B cell (primary cell): ENCODE measurements at places on chromosomes 7 and 10.

DNA sequence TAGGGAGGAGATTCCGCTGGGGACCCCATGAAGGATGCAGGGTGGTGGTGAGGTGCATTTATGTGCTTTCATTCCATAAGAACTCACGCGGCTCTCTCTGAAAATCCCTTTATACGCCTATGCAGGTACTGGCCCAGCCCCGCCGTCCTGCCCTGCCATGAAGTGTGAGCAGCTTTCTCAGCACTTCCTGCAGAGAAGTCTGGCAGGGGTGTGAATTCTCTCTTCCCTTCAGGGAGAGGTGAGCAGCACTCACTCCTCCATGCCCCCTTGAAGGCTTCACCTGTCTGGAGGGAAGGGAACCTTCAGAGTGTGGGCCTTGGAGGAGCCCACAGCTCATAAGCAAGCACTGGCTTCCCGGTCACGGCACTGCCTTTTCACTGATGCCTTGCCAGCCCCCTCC lies 34.0 kb downstream of the PPP2R2D start:
- DNase-seq = no peak

GRCh38 chr7:99050971-99051370 lies 92.9 kb downstream of the SMURF1 start:
- no peak for DNase-seq

DNA sequence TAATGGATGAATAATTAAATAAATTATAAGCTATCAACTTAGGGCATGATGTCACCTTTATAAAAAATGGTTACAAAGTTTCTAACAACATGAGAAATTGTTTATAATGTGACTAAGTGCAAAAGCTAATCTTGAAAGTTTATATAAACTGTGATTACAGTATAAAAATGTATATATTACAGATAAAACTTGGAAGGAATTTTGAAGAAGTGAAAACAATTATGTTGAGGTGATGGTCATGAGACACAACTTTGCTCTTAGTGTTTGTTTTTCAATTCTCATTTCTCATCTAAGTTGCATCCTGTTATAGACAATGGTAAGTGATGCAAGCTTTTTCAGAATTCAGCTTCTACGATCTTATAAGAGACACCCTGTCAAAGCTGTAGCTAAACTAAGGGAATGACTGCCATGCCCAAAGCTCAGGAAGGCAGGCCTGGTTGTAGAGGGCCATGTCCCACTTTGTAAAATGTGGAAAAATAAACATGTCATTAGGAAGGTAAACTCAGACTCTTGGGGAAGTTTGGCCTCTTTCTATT lies 23.9 kb downstream of the MACC1 start:
- DNase-seq = peak; percentile 41

GRCh38 chr10:29702273-29703164 lies 67.7 kb upstream of the SVIL start:
- DNase-seq = no peak

GRCh38 chr7:7870555-7870954 lies 98.0 kb upstream of the GLCCI1 start:
- no peak for DNase-seq

DNA sequence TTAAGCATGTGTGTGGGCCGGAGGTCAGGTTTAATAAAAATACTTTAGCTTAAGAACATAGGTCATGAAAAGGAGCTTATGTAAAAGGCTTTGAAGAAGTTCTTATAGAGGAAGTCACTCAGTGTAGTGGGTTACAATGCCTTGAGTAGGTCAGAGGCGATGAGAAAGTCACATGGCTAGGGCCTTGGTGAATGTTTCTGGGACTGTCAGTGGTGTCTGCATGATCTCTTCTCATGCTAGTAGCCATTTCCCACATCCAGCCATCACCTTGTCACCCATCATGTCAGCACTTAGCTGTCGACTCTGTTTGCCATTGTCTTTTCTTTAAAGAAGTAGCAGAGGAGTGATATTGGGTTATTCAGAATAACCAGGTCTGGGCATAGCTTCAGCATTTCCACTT lies 236.6 kb downstream of the CDK14 start:
- DNase-seq = no peak

- no peak for DNase-seq
Measured at GRCh38 chr10:43922335-43923280, 273.9 kb upstream of the ZNF32 start.

- no peak for DNase-seq
Measured at GRCh38 chr10:100347568-100348195, 649 bp downstream of the SCD start.

GRCh38 chr10:92421550-92421949 lies 130.6 kb downstream of the MARCHF5 start:
- DNase-seq = no peak

DNA sequence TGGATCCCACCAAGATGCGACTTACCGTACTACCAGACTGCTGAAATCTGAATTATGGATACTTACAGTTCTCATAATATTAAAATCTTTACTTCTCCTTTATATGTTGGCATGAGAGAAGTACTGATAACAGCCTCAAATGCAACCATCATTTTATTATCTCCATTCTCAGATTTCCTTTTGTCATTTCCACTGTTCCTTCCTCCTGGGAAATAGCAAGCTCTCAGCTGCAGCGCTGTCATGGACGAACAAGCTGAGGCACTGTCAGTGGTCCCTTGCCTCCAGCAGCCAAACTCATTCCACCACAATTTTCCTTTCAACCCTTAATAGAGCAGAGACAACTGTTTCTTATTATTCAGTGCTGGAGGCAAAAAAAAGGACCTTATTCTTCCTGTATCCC lies 478.4 kb downstream of the ARL4A start:
- DNase-seq = no peak

DNA sequence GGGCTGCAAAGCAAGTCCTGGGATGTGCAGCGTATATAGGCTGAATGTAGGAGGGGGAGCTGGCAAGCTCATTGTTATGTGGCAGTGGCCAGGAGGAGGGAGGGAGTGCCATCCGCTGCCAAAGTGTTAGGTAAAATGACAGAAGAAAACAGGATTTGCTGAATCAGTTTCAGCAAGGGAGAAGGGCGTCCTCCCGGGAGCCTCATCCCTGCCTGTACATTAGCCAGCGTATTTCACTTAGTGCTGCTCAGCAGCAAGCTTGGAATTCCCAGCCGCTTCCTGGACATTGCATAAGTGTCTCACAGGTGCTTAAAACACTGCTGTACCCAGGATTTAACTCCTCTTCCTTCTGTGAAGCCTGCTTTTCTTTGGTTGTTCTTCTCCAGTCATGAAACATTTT lies 2.5 kb downstream of the NIPSNAP2 start:
- DNase-seq = no peak

GRCh38 chr7:45391618-45392451 lies 182.3 kb upstream of the ADCY1 start:
- DNase-seq = no peak

- no peak for DNase-seq
Measured at GRCh38 chr7:84337429-84337828, 142.8 kb upstream of the SEMA3A start.

- DNase-seq = no peak
Measured at GRCh38 chr10:5656737-5657579, 9.4 kb downstream of the ASB13 start.

- no peak for DNase-seq
Measured at GRCh38 chr7:82397879-82398524, 45.6 kb downstream of the CACNA2D1 start.

- no peak for DNase-seq
Measured at GRCh38 chr10:34031400-34031799, 696.9 kb upstream of the NRP1 start.

GRCh38 chr7:16347066-16347826 lies 74.1 kb downstream of the CRPPA start:
- DNase-seq = no peak

DNA sequence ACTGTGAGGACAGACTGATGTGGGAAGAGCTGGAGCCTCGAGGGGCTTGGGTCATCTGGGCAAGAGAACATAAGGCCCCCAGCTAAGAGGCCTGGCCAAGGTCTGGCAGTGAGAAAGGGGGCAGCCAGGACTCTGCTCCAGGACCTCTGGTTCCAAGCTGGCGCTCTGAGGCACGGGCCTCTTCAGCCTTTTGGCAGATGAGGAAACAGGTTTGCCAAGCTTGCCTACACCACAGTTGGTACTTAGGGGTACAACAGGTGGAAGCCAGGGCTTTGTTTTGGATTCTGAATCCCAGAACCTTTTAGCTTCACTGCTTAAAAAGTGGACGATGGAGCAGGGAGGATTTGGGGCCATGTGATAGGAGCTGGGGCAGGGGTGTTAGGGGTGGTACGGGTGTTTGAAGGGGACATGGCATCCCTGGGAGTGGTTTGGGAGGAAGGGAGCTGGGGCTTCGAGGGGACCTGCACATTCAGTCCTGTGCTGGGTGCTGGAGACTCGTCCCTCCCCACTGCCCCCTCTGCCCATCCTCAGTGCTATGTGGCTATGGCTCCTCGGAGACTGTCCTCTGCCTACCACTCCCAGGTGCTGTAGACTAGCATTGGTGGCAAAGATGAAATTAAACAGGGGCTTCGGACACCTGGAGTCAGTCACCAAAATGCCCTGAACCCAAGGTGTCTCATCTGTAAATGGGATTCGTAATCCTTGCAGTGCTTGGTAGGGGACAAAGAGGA lies 30.3 kb downstream of the ZNF775 start:
- no peak for DNase-seq

- DNase-seq = no peak
Measured at GRCh38 chr7:123401295-123401694, 133.1 kb downstream of the IQUB start.

DNA sequence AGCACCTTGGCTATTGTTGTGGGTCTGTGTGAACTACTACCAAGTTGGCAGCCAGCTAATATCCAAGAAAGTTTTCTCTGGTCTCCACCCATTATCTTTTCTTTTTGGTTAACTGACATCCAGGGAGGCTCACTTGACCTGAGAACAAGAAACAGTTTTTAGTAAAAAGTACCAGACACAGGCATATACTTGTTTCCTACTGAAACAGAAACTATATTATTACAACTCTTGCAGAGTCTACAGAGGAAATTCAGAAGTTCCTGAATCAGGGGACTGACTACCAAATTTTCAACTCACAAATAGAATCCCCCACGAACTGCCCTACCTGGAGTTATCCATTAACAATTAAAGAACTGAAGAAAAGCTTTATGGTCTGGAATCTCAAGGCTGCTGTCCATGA lies 168.9 kb downstream of the KCND2 start:
- no peak for DNase-seq

DNA sequence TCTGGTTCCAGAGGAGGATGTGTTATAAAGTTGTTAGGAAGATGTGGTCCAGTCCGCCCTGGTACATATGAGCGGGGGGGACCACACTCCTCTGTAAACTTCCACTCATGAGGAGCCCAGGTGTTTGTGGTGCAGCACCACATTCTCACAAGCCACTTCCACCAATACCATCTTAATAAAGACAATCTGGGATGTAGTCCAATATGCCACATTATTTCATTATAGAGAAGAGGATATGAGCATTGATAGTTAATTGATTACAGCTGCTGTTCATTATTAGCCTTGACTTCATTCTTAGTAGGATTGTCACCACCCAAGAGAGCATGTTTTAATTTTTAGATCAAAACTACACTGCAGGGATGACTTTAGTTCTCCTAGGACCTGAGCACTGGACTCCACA lies 40.5 kb downstream of the ERCC6 start:
- no peak for DNase-seq

- no peak for DNase-seq
Measured at GRCh38 chr10:109374215-109374614, 549.1 kb downstream of the XPNPEP1 start.

- DNase-seq = no peak
Measured at GRCh38 chr10:20932606-20933126, 35.6 kb upstream of the NEBL start.

GRCh38 chr7:139989366-139990141 lies 73.2 kb downstream of the PARP12 start:
- DNase-seq = no peak

DNA sequence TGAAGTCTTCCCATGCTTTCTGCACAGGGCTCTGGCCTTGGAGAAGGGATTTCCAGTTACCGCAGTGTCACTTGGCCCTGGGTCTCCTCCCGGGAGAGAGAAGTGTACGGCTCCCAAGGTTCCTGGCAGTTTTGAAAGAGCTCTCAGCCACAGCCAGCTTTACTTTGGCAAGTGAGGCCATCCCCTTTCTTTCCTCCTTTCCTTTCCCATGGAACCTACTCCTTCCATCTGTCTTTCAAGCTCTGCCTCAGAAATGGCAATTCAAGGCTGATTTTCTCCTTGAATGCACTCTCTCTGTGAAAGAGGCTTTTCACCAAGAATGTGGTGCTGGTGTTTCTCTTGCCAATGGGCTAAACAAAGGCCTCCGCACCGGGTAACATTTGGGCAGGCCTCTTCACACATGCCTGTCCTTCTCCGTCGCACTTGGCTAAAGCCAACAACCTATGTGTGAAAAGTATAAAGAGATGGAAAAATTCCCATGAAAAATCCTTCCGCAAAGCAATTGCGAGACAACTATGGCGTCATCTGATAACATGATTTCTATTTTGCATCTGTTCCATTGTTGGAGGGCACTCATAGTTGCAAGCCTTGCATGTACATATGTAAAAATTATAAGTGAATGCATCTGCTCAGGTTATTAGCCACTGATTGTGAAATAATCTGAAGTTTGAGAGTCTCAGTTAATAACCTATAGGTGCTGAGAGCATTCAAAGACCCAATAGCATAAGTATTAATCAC lies 125.4 kb downstream of the PFKFB3 start:
- DNase-seq = no peak

DNA sequence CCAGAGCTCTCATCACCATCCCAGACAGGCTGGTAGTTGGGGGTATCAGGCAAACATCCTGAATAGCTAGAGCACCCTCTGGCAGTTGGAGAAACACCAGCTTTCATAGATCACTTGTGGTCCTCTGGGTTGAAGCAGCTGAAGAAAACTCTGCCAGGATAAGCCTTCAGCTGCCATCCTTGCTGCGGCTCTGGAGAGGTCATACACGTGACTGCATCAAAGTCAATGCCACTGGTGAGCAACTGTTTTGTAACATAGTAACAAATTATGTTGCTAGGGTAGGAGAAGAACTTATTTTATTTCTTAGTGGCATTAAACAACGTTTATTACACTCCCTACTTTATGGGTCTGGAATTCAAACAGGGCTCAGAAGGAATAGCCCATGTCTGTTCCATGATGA lies 19.2 kb upstream of the PANK1 start:
- DNase-seq = no peak

- DNase-seq = no peak
Measured at GRCh38 chr7:90877201-90877600, 281.1 kb downstream of the CDK14 start.

- no peak for DNase-seq
Measured at GRCh38 chr10:12984165-12984747, 17.3 kb downstream of the CCDC3 start.

GRCh38 chr7:130288829-130289228 lies 4.1 kb upstream of the CPA4 start:
- no peak for DNase-seq
